Inflammatory macrophage (primary cell): ENCODE measurements at places on chromosomes 4 and X.

GRCh38 chr4:186685767-186686183, 37.9 kb downstream of the FAT1 start:
- DNase-seq, result no peak

- no peak for DNase-seq
These were observed 394.5 kb downstream of the BCOR start for GRCh38 chrX:39703307-39703706.

GRCh38 chr4:146453181-146453807, 68.4 kb downstream of the SLC10A7 start:
- DNase-seq, result no peak

DNA sequence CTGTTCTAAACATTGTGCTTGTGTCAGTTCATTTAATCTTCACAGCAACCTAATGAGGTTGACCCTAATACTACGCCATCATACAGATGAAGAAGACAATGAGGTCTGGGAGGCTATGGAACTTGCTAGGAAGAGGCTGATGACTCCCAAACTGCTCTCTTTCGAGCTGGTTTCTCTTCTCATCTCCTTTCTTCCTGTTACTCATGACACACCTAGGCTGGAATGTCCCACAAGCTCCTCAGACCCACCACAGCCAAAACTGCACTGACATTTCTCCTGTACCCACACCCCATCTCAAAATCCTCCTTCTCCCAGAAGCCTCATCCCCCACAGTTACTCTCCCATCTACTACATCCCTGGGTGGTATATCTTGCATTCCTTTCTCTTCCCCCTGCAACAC, 27.4 kb upstream of the PJA1 start:
- DNase-seq, result no peak

- no peak for DNase-seq
These were observed 78.4 kb downstream of the STARD8 start for GRCh38 chrX:68725756-68726365.

GRCh38 chrX:825991-826390, 195.4 kb downstream of the SHOX start:
- no peak for DNase-seq

- DNase-seq, result no peak
These were observed 333.3 kb downstream of the BCOR start for GRCh38 chrX:39764441-39764914.

DNA sequence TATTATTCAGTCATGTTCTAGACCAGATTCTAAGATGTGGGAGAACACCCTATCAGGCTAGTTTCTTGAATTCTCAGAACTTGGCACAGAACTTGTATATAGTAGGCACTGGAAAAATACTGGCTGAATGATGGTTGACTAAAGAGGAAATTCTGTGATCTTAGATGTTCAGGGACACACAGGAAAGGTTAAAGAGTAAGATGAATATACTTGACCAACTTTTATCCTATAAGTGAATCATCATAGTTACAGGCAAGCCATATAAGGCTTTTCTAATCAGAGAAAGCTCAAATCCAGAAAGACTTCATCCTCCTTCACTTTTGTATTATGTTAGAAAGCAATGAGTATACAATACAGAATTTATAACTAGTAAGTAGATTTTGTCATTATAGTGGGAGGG, 53.8 kb downstream of the SEPTIN11 start:
- no peak for DNase-seq

DNA sequence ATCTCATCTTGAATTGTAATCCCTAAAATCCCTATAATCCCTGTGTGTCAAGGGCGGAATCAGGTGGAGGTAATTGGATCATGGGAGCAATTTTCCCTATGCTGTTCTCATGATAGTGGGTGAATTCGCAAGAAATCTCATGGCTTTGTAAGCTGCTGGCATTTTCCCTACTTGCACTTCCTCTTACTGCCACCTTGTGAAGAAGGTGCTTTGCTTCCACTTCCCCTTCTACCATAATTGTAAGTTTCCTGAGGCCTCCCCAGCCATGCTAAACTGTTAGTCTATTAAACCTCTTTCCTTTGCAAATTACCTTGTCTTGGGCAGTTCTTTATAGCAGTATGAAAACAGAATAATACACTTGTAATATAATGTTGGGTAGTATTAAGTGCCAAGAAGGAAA, 1087.4 kb upstream of the SLIT2 start:
- no peak for DNase-seq
